ENCODE measurements at places on chromosomes 13 and 19.
A peak's percentile ranks its signal among the peaks of the same experiment; 100 is the strongest.

- no peak for DNase-seq
Measured at GRCh38 chr13:75554981-75555380, 5.4 kb downstream of the UCHL3 start.

DNA sequence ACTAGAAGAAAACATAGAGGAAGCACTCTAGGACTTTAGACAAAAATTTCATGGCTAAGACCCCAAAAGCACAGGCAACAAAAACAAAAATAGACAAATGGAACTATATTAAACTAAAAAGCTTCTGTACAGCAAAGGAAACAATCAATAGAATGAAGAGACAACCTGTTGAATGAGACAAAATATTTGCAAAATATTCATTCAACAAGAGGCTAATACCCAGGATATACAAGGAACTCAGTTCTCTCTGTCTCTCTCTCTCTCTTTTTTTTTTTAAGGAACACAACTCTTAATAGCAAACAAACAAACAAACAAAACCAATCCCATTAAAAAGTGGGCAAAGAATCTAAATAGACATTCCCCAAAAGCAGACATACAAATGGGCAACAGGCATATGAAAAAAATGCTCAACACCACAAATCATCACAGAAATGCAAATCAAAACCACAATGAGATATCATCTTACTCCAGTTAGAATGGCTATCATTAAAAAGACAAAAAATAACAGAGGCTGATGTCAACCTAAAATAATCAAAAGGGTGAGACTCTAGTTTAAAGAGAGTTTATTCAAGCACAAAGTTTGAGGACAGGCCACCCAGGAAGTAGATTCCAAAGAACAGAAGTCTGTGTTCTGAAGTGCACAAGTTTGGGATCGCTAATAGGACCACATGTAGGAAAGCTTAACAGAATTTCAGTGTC, 27.1 kb upstream of the SLC7A9 start:
- no peak for DNase-seq

DNA sequence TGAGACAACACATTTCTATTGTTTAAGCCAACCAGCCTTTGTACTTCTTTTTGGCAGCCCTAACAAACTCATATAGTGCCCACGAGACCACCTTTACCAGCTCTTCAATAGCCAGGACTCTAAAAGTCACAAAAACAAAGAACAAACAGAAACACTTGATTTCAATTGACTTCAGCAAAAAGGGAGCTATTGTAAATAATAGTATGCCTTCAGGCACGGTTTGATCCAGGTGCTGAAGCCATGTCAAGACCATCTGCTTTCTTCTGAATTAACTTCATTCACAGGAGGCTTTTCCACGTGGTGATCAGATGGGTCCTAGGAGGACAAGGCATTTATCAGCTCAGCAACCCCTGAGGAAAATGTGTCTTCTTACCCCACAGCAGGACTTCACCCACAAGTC, 53.8 kb downstream of the TINCR start:
- DNase-seq = no peak

DNA sequence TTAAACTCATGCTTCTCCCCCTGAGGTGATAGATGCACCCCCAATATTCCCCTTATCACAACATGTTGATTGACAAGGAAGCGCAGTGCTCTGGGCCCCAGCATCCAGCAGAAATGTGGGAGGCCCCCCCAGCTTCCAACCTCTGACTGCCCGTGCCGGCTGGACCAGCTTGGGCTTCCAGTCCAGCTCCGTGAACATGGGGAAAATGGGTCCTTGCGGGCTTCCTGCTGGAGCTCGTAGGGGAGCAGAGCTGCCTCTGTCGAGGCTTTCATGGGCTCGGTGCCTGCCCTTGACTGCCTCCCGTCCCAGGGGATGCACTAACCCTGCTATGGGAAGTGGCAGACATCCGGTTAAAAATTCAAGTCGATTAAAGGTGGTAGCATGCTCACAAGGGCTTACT, 188.9 kb downstream of the COL4A1 start:
- no peak for DNase-seq

DNA sequence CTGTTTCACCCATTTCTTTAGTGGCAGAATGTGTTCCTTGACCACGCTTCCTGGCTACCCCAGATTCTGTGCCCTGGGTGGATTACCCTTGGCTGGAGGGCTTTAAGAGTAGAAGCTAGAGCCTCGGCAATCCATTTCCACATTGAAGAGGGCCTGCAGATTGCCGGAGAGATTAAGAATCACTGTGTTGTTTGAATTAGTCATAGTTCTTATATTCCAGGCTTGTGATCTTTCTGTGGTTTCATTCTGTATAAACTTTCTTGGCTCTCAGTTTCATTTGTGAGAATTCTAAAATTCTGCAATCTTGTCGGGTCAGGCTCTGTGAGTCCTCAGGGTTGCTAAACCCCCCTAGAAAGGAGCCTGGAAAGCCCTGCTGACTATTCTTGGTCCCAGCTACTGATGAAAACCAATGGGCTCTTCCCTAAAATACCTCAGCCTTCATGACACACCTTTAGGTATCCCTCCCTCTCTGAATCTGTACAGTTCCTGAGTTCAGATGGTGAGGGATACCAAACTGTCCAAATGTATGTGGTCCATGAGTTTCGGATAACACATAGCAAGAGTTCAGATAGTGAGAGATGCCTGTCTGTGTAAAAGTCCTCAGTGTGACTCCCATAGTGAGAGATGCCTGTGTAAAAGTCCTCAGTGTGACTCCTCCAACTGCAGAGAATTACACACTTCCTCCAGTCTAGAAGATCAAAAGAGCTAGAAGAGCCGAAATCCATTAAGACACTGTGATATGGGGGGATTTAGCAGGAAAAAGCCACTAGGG, 4.3 kb downstream of the PHF11 start:
- DNase-seq = peak; percentile 30

GRCh38 chr13:39729156-39729555, 73.7 kb downstream of the COG6 start:
- no peak for DNase-seq

GRCh38 chr19:13959962-13960862, 7.9 kb downstream of the DCAF15 start:
- peak; percentile 26 for DNase-seq

- no peak for DNase-seq
Measured at GRCh38 chr13:103068836-103069235, 2.6 kb upstream of the SLC10A2 start.
